Posterior cingulate gyrus (tissue), 11 donors: ENCODE measurements at places on chromosomes 7 and 10.

DNA sequence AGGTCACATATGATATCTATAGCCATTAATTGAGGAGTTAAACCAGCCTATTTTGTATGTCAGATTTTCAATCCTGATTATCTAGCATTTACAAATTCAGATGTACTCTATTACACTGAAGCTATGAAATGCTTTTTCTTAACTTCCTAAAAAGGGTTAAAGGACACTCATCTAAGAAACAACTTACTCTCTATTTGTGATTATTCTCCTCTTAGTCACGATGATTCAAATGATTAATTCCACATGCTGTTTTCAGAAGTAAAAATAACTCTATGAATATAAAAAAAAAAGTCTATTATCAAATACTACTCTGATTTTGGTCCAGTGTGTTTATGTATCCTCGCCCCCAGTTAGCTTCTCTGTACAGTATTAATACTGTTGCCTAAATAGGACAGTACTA lies 1199.9 kb downstream of the GATA3 start:
- DNase-seq: no peak

DNA sequence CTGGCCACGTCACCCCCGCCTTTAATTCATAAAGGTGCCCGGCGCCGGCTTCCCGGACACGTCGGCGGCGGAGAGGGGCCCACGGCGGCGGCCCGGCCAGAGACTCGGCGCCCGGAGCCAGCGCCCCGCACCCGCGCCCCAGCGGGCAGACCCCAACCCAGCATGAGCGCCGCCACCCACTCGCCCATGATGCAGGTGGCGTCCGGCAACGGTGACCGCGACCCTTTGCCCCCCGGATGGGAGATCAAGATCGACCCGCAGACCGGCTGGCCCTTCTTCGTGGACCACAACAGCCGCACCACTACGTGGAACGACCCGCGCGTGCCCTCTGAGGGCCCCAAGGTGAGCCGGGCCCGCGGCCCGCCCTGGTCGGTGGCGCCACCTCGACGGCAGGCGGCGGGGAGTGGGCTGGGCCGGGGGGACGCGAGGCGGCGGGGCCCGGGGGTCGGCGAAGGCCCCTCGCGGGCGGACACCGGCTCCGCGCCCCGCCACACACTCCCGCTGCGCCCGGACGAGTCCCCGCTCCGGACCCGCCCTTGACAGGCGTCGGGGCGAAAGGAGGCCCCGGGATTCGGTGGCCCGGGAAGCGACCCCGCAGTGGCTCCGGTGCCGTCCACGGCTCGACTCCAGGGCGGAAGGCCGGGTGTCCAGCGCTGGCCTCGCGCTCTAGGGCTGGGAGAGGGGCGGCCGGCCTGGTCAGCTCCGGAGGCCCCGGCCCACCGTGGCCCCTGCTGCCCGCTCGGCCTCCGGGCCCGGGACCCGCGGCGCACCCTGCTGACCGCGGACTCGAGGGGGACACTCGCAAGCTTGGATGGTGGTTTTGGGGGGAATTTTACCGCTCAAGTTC lies 557 bp downstream of the BAG3 start:
- no peak for DNase-seq

- DNase-seq: no peak
These were observed 180.2 kb upstream of the TPK1 start for GRCh38 chr7:145016068-145016467.

- no peak for DNase-seq
These were observed 321.3 kb upstream of the GALNT17 start for GRCh38 chr7:70810558-70811139.

- DNase-seq: no peak
These were observed 69.8 kb downstream of the DOCK4 start for GRCh38 chr7:112136271-112137008.

DNA sequence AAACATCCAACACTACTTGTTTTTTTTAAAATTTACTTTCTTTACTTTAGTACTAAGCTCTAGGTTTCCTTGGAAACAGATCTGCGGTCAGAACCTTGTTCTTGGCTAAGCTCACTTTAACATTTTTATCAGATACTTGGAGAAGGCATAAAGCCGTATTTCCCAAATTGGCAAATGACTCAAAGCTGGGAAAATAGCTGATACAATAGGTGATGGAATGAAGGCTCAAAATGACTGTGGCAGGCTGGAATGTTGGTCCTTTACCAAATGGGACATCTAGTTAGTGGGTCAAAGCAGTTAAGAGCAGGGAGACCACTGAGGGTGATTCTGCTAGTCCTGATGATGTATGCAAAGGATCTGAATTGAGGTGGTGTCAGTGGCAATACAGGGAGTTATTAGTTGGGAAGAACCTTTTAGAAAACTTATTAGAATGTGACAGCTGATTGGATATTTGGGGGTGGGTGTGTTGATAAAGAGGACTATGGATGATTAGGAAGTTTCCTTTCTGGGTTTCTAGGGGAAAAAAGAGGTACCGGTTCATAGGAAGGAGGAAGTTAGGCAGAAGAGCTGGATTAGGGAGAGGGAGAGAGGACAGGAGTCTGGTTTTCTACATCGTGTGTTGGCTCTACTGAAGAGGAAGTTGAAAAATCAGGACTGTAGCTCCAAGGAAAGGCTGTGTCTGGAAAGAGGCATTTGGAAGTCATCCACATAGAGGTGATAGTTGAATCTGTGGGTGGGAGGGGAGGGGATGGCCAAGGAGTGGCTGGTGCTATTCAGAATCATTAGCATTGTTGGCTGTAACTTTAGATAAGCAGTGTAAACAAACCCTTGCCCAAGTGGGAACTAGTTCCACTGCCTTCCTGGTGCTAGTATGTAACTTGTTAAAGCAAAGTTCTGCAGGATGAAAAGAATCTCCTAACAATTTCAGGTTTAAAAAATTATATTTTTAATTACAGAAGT lies 13.1 kb downstream of the PLCE1 start:
- DNase-seq: no peak

GRCh38 chr10:36766940-36767339 lies 358.5 kb upstream of the ANKRD30A start:
- DNase-seq: no peak

DNA sequence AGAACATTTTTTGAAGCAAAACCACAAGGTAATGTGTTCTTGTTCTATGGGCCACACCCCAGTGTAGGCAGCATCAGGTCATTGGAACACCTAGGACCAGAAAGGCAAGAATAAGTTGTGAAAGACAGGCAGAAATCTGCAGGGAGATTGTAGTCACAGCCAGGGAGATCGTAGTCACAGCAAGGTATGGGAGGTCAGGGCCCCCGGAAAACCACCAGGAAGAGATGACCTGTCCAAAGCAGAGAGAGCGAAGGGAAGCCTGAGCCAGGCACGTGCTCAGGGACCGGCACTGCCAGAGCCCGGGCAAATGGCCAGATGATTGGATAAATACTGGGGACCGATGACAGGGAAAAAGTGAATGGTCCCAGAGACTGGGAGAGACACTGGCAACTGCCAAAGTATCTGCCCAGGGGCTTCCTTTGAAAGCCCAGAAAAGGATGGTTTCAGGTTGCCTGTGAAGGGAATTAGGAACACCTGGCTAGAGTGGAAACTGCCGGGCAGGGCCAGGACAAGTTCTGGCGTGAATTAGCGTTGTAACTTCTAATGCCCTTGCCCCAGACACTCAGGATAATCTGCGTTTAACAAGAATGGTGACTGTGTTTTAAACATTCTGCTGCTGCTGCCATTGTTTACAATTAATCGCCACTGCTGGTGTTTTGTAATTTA lies 3.9 kb upstream of the NOBOX start:
- no peak for DNase-seq

GRCh38 chr7:11235491-11235890 lies 261.8 kb downstream of the PHF14 start:
- DNase-seq: no peak

GRCh38 chr10:92790440-92790839 lies 57.9 kb upstream of the EXOC6 start:
- no peak for DNase-seq

DNA sequence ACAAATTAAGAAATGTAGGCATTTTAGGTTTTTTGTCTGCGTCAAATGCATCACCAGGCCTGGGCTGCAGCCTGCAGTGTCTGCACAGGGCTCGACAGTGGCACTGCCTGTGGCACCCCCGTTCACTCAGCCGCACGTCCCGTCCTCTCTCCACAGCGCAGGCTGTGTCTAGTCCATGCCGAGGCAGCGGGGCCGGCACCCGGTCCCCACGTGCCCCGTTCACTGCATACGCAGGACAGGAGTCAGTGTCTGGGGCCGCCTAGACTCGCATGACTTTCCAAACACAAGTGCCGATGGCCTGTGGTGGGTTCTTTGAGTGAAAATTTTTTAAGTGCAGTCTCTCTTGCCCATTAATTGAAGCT lies 446.4 kb downstream of the PTPRN2 start:
- DNase-seq: peak; percentile 83

DNA sequence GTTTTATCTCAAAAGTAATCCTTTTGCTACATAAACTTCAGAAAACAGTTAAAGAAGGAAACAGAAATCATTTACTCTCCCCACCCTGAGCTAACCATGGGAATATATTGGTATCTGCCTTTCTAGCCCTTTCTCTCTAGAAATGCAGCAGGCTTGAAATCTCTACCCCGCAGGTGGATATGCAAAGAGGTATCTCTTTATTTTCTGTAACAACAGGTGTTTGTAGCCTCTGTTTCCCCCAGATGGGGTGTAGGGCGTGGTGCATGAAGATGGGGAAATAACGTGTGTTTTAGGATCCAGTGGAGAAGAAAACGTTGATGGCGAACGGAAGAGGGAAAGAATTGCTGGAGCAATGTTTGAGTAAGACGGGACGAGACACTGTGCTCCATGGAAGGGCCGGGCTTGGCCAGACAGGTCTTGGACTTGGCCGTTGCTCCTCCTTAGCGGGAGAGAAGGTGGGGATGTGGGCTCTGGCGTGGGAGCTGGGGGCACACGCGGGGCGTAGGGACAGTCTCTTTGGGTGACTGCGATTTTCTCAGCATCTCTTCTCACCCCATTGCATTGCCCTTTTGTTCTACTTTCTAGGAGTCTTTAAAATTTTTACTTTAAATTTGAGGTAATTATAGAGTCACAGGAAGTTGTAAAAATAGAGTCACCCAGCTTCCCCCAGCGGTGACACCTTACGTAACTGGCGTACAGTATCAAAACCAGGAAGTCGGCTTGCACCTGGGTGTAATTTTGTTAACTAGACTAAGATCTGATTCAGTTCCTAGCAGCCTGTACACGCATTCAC lies 82.9 kb downstream of the ELFN1 start:
- no peak for DNase-seq

- no peak for DNase-seq
These were observed 226.2 kb downstream of the ZMYND11 start for GRCh38 chr10:361203-362081.

GRCh38 chr7:70620333-70621055 lies 511.4 kb upstream of the GALNT17 start:
- DNase-seq: no peak

GRCh38 chr10:110446954-110447608 lies 50.6 kb upstream of the DUSP5 start:
- no peak for DNase-seq

- DNase-seq: peak; percentile 67
These were observed 38.7 kb downstream of the RASGEF1A start for GRCh38 chr10:43227911-43228782.

GRCh38 chr10:119344381-119344780 lies 137.0 kb downstream of the GRK5 start:
- DNase-seq: no peak

DNA sequence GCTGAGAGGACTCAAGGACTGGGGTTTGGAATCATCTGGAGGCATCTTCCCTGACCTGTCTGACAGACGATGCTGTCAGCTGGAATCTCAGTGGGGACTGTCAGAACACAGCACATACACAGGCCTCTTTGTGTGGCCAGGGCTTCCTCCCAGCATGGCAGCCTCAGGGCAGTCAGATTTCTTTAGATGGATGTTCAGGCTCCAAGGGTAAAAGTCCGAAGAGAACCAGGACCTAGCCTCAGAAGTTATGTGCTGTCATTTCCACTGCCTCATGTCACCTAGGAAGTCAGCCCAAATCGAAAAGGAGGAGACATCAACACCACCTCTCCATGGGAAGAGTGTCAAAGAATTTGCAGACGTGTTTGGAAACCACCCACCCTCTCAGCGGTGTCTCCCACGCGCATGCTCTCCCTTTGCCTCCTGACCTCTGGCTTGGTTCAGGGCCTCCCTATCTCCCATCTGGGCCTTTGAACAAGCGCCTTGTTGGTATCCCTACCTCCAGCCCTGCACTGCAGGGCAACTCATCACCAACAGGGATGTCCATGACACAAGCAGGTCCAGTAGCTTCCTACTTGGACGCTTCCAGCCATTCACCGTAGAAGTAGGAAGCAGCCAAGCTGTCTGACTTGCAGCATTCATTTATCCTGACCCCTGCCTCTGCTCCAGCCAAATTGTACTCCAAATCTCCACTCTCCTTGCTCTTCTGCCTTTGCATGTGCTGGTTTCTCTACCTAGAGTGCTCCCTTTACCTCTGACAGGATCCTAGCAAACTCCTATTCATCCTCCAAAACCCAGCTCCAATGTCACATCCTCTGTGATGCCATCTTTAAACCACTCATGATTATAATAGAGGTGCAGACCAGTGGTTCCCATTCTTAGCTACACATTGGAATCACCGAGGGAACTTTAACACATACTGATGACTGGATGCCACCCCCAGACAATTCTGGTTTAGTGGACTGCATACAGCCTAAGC lies 121.6 kb downstream of the OAT start:
- peak; percentile 25 for DNase-seq

GRCh38 chr7:68304536-68304935 lies 1293.7 kb upstream of the AUTS2 start:
- DNase-seq: no peak

- DNase-seq: no peak
These were observed 292.5 kb downstream of the GALNT17 start for GRCh38 chr7:71424166-71425035.

DNA sequence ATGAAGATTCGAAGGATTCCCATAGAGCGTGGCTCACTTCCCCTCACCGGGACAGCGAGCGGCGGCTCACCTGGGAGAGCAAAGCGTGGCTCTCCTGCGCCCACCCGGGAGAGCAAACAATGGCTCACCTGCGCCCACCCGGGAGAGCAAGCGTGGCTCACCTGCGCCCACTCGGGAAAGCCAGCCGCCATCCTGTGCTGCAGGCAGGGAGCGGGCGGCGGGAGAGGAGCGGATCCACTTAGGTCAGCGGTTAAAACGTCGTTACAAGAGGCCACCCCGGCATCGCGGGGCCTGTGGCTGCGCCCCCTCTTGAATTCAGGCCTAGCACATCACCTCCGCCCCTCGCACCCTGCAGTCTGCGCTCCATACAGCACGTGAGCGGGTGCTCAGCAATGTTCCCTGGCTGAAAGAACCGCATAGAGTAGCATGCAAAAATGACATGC lies 461 bp upstream of the FIGNL1 start:
- DNase-seq: peak; percentile 26

GRCh38 chr10:110423650-110424049 lies 74.1 kb upstream of the DUSP5 start:
- DNase-seq: no peak

GRCh38 chr7:155797262-155798250 lies 14.7 kb downstream of the SHH start:
- DNase-seq: no peak

DNA sequence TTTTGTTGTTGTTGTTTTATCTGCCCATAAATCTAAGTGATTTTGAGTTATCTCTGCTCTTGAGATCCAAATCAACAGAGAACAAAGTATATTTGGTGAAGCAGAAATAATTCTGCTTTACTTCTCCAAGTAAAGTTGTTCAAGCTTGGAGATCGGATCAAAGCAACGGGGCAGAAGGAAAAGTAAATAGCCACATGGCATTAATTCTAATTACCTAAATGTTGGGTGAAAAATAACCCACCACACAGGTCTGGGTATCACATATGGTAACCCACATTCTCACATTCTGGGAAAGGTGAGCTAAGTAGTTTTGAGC lies 3.1 kb downstream of the NRP1 start:
- no peak for DNase-seq

GRCh38 chr7:135499818-135500217 lies 10.1 kb downstream of the CNOT4 start:
- no peak for DNase-seq
